HepG2 (cell line): ENCODE measurements at places on chromosomes 1 and 21. TPM values are rescaled to one million over a fixed set of nuclear protein-coding genes. Genes with fewer than 3 reads are reported as not detected.

Gene TMEM222
- total RNA-seq = 9.9 and 22.7 TPM in 2 replicates

Gene NR5A2
- total RNA-seq = 2.8 and 2.9 TPM in 2 replicates

Gene ABCG1
- total RNA-seq = not detected in 2 replicates

Gene ADAMTS1
- 0.02 TPM in 1 of 2 replicates, not detected in the other for total RNA-seq

Gene PAQR6
- 0.14 and 0.82 TPM in 2 replicates for total RNA-seq

Gene SLC44A5
- total RNA-seq = 4.2 and 8.0 TPM in 2 replicates

Gene S100A1
- total RNA-seq = 120 and 151 TPM in 2 replicates

Gene SLC30A10
- 14.7 and 30.2 TPM in 2 replicates for total RNA-seq

Gene S100A8
- total RNA-seq = not detected in 2 replicates

Gene ABL2
- total RNA-seq = 6.0 and 11.6 TPM in 2 replicates

Gene PEAR1
- total RNA-seq = 0.06 and 0.27 TPM in 2 replicates

Gene HES4
- 4.4 and 8.8 TPM in 2 replicates for total RNA-seq

Gene ARHGEF16
- 15.9 and 20.3 TPM in 2 replicates for total RNA-seq

Gene CD1C
- not detected in 2 replicates for total RNA-seq

Gene OR14A16
- not detected in 2 replicates for total RNA-seq

Gene ZBTB8A
- 3.7 and 4.7 TPM in 2 replicates for total RNA-seq

Gene CFAP74
- total RNA-seq = 0.27 TPM in 1 of 2 replicates, not detected in the other

Gene VASH2
- total RNA-seq = 0.74 and 1.00 TPM in 2 replicates

Gene CA6
- not detected in 2 replicates for total RNA-seq

Gene LCE1F
- total RNA-seq = not detected in 2 replicates

Gene BCL2L15
- 0.27 TPM in 1 of 2 replicates, not detected in the other for total RNA-seq

Gene DPH2
- 38.3 and 40.5 TPM in 2 replicates for total RNA-seq

Gene LHX8
- total RNA-seq = not detected in 2 replicates

Gene TEX38
- total RNA-seq = not detected in 2 replicates

Gene FCER1A
- not detected in 2 replicates for total RNA-seq

Gene RORC
- total RNA-seq = 2.5 TPM in 2 replicates

Gene MYOG
- not detected in 2 replicates for total RNA-seq
